ENCODE measurements at places on chromosomes 4 and X.

- no peak for DNase-seq
These were observed 128.4 kb downstream of the REELD1 start for GRCh38 chr4:146342600-146343192.

GRCh38 chr4:82042042-82042441 lies 331.7 kb downstream of the HNRNPD start:
- no peak for DNase-seq

DNA sequence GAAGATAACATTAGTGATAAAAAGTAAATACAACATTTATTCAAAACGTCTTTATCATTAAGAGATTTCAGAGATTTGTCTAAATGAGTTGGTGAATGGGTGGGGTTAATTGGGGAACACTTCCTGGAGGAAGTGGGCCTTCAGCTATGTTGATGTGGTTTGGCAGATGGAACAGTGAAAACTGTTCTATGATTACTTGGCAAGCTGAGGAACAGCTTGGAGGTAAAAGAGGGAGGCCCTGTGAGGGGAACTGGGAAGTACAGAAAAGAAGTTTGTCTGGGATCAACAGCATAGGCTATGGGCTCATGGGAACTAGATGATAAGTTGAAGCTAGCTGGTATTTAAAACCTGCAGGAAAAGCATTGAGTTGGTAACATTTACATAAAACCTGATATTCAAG lies 26.0 kb downstream of the OCRL start:
- no peak for DNase-seq

DNA sequence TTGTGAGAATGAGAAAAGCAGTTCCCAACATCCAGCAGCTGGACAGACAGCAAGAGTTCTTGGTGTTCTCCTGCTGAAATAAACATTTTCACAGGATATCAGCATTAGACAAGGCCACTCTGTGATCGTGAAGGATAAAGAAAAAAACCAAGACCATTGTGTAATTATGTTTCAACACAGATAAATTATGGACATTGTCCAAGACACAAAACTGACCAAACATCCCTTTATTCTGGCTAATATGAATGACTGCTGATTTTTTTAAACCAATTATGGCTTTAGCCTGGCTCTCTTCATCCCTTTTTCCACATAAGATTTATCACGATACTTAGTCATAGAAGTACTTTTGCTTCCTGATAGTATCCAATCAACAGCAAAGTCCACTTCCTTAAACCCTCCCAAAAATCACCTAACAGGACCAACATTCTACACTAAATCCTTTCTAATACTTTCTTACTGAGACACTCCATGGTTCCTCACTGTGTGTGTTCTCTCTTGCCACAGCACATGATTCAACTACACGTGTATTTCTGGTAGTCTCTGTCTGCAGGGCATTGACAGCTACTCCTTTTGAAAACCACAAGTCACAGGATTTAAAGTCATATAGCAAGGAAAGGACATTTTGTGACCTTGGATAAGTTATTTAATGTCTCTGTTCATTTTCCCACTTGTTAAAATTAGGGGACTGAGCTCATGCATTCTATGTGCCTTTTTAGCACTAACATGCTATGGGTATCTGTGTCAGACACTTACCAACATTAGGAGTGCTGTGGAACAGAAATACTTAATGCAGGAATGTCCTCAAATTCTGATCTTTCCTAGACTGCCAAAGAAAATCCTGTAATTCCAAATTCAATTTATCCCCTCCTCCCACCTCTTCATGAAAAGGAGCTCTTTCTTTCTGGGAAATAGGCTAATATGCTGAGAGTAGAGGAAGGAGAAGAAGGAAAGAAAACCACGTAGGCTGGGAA lies 137.2 kb upstream of the PGRMC2 start:
- DNase-seq = no peak

DNA sequence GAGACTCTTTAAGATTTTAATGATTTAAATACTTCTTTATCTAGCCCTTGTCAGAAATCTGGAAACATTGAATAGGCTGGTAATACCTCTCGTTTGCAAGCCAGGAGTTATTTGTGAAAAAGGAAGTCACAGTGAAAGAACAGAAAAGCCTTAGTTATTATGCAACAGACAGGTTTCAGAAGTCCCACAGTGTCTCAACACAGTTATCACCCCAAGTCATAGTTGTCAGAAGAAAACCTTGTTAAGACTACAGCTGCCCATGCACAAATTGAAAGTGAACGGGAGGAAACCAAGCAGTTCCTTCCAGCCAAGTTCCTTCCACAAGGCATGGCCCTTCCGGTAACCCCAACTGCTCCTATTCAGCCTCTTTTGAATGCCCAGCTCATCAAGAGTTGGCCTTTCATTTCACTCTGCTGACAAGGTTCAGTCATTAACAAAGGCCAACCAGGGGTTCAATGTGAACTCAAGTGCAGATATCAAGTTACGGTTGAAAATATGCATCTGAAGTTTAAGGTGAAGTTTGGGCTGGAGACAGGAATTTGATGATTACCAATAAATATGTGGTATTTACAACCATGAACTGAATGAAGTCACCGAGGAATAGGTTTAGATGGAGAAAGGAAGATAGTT lies 15.6 kb downstream of the ALPK1 start:
- DNase-seq = no peak

- DNase-seq = no peak
These were observed 49.5 kb downstream of the AMELX start for GRCh38 chrX:11342673-11343072.

Data from activated gamma-delta T cell treated with anti-CD3 and anti-CD28 coated beads, Interleukin-2, amount 50 U/mL, for 16 hours (primary cell).